CD4-positive, alpha-beta T cell (primary cell): ENCODE measurements at places on chromosomes 2 and 18. TPM values are rescaled to one million over a fixed set of nuclear protein-coding genes. Genes with fewer than 3 reads are reported as not detected.

Gene MAP2
- 0.20 TPM for total RNA-seq

Gene CDCA7
- total RNA-seq: 1.8 TPM

Gene SPR
- total RNA-seq: not detected

Gene LYPD6B
- total RNA-seq: not detected

Gene C2orf80
- not detected for total RNA-seq

Gene UGT1A8
- total RNA-seq: not detected

Gene ZAP70
- 470 TPM for total RNA-seq

Gene RAB17
- not detected for total RNA-seq

Gene ORMDL1
- 106 TPM for total RNA-seq

Gene LYG2
- total RNA-seq: not detected

Gene SLC9A2
- not detected for total RNA-seq

Gene KCNG2
- not detected for total RNA-seq

Gene PTPN2
- 49.4 TPM for total RNA-seq

Gene EFEMP1
- not detected for total RNA-seq

Gene C1QL2
- total RNA-seq: not detected

Gene MLPH
- 0.39 TPM for total RNA-seq

Gene KCNJ13
- total RNA-seq: not detected

Gene SKA1
- 0.08 TPM for total RNA-seq

Gene NDC80
- 7.5 TPM for total RNA-seq

Gene SPC25
- total RNA-seq: not detected

Gene PAX3
- total RNA-seq: not detected

Gene PDK1
- 30.0 TPM for total RNA-seq

Gene GPR17
- not detected for total RNA-seq

Gene RGPD3
- 0.38 TPM for total RNA-seq

Gene C1GALT1C1L
- total RNA-seq: not detected

Gene FEV
- total RNA-seq: not detected

Gene TEKT4
- total RNA-seq: not detected

Gene CD226
- 74.8 TPM for total RNA-seq

Gene PLEKHB2
- total RNA-seq: 71.7 TPM

Gene FRZB
- not detected for total RNA-seq

Gene FASTKD2
- total RNA-seq: 25.7 TPM

Gene HNMT
- not detected for total RNA-seq

Gene PHLPP1
- total RNA-seq: 7.1 TPM

Gene GCG
- total RNA-seq: not detected

Gene OSR1
- total RNA-seq: not detected
